Activated T-helper 17 cell treated with anti-CD3 and anti-CD28 coated beads, Interleukin-2, amount 50 U/mL, for 72 hours (primary cell): ENCODE measurements at places on chromosomes 1 and 21.

DNA sequence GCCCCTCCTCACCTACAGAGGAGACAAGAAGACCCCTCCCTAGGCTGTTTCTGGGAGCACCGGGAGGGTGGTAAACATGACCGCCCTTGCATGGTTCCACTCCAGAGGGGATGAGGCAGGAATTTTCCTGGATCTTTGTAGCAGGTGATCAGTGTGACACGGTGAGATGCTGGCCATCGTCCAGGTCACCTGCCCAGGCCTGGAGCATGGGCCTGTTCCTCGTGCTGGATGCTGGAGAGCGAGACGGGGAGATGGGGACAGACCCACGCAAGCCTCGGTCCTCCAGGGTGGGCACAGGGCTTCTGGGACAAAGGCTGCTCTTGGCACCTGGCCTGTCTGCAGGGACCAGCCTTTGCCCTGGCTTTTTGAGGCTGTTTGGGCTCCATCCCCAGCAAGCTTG, 46.2 kb downstream of the DMRTB1 start:
- H3K27ac ChIP-seq: no peak overlapping the region
- no peaks in the 10 kb centered on the region for H3K36me3 ChIP-seq
- ATAC-seq: no peak
- H3K4me3 ChIP-seq: no peak overlapping the region
- H3K4me1 ChIP-seq: no peaks in the 10 kb centered on the region

GRCh38 chr1:11749203-11749689, 12.7 kb upstream of the C1orf167 start:
- H3K4me1 ChIP-seq: no peaks in the 10 kb centered on the region
- no peaks in the 10 kb centered on the region for H3K27me3 ChIP-seq
- peak; percentile 50 for ATAC-seq
- no peak overlapping the region for H3K27ac ChIP-seq
- H3K4me3 ChIP-seq: no peak overlapping the region

DNA sequence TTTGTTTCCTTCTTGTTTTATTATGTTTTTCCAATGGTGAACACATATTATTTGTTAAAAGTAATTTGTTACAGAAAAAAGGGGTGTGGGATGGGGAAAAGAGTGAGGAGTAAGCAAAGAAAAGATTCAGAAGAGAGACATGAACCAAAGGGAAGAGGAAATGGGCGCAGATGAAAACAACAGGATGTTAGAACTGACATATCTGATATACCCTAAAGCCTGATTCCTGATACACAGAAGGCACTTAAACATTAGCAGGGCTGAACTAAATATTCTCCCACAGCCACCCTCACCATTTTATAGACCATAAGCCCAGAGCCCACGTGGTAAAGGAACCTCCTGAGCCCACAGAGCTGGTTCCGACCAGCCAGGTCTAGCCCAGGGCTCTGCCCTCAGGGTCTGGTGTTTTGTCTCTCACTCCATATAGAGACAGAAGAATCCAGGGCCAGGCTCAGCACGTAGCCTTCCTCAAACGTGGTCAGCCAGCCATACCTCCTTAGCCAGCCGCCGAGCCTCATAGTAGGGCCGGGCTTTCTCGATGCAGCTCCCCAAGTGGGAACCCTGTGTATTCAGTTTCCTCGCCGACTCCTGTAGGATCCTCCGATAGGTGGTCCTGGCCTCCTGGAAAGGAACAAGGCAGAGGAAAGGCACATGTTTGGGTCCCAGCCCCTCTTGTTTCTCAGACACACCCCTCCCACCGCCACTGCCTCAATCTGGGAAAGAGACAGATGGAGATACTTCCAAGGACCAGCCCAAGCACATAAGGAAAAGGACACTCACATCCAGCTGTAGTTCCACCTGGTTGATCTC, 9.5 kb downstream of the SH3BP5L start:
- H3K36me3 ChIP-seq: peaks cover 77% of the 10 kb centered on the region
- peak overlapping the region; percentile 72 for H3K27ac ChIP-seq
- ATAC-seq: no peak
- H3K27me3 ChIP-seq: no peaks in the 10 kb centered on the region
- no peak overlapping the region for H3K4me3 ChIP-seq

- H3K36me3 ChIP-seq: no peaks in the 10 kb centered on the region
- H3K4me1 ChIP-seq: no peaks in the 10 kb centered on the region
- no peaks in the 10 kb centered on the region for H3K27me3 ChIP-seq
Observed at GRCh38 chr1:8822373-8823294, 5.2 kb upstream of the RERE start.

DNA sequence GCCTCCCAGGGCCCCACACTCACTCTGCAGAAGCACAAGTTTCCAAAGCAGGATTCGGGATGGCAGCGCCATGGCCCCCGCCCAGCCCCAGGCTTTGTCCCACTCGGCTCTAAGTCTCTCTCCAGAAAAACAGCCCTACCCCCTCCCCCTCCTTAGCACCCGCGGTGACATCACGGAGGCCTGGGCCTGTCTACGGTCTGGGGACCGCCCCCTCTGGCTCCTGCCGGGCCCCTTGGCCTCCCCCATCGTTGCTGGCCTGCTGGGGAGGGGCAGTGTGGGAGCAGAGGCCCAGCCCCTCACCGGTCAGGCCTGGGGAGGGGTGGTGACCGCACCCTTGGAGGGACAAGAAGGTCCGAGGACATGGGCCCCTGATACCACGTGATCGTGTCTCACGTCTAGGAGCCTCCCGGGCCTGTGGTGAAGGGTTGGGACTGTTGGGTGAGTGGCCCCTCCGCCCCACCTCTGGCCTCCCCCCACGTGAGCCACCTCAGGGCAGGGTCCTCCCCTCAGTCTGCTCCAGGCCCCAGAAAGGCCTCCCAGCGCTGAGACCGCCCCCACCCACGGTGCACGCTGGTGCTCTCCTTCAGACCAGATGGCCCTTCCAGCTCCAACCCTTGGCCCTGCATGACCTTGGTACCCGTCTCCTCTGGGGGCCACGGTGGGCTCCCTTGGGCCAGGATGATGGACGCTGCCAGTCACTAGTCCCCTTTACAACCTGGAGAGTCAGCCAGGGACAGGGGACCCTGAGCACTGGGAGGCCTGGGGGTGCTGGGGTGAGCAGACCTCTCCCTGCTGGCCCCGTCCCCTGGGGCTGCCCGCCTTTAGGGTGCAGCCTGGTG, at the start of gene MXRA8:
Gene MXRA8 (minus strand): TSS at position 123 of the 839 bp plus-strand sequence. CDS start 51 bp downstream, at position 72.
- H3K4me3 ChIP-seq: peak within 1 kb of the TSS; percentile 12
- H3K4me1 ChIP-seq: peaks cover 6% of the 10 kb centered on the region
- H3K27ac ChIP-seq: no peak within 1 kb of the TSS
- ATAC-seq: peak; percentile 32

DNA sequence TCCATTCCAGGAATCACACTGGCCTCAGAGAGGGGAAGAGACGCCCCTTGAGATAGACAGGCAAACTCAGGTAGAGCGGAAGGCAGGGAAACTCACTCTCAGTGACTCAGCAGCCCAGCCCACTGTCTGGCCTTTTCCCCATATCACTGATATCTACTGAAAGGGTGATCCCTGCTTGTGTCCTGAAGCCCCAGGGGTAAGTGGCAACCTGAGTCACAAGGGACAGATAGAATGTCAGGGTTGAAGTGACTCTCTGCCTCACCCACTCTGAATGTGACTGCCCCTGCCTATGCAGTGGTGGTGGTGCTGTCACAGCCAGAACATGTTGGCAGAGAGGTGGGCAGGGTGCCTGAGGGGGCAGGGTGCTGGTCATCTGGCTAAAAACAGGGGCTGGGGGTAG, 157.5 kb upstream of the FGGY start:
- H3K4me1 ChIP-seq: peaks cover 9% of the 10 kb centered on the region
- H3K36me3 ChIP-seq: no peaks in the 10 kb centered on the region
- no peak overlapping the region for H3K27ac ChIP-seq

DNA sequence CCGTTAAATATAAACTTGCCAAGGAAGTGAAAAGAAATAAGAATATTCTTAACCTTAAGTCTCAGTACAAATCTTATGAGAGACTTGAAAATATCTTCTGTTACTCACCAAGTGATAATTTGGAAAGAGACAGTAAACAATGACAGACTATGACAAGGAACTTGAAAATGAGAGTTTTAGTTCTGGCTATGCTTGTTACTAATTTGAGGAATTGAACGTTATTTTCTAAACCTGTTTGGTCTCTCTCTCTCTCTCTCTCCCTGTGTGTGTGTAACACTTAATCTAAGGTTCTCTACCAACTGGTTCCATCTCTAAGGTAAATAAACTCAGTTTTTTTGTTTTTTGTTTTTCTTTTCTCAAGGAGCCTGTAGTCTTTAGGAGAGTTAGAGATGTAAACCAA, 161.8 kb downstream of the AMY1C start:
- H3K27ac ChIP-seq: no peak overlapping the region
- no peaks in the 10 kb centered on the region for H3K4me1 ChIP-seq
- H3K4me3 ChIP-seq: no peak overlapping the region
- H3K27me3 ChIP-seq: no peaks in the 10 kb centered on the region

DNA sequence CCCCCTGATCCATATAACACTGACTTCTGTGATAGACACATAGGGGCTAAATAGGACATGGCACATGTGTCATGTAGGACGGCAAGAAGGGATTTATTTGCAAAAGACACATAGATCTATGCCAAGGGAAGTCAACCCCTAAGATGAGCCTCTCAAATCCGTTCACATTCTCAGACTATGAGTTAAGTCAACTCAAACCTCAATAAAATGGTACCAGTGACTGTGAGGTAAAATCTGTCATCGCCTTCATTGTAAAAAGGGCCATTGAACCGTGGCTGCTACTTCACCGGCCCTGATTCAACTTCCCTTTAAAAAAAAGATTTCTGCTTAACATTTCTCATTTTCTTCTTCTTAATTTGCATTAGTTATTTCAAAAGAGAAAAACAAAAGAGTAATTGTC, 144.0 kb downstream of the ZNF281 start:
- no peak overlapping the region for H3K4me3 ChIP-seq
- no peak overlapping the region for H3K27ac ChIP-seq
- H3K4me1 ChIP-seq: no peaks in the 10 kb centered on the region
- no peak for ATAC-seq
- H3K36me3 ChIP-seq: no peaks in the 10 kb centered on the region
- peaks cover 9% of the 10 kb centered on the region for H3K27me3 ChIP-seq

DNA sequence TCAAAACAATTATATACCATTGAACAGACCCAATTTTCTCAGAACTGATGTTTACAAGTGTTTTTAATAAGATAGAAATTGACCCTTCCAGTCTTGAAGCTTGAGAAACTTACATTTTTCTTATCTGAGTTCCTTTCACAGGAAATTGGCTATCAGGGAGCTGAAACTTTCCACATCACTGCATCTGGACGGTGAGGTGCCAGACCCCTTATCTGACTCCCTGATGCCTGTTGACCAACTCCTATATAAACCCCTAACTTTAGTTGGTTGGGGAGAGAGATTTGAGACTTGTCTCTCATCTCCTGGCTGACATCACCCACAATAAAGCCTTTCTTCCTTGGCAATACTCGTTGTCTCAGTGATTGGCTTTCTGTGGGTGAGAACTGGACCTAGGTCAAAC, 31.4 kb downstream of the LACTBL1 start:
- no peak for ATAC-seq
- H3K4me3 ChIP-seq: no peak overlapping the region
- no peaks in the 10 kb centered on the region for H3K4me1 ChIP-seq
- peaks cover 9% of the 10 kb centered on the region for H3K27me3 ChIP-seq
- H3K27ac ChIP-seq: no peak overlapping the region

- no peak overlapping the region for H3K27ac ChIP-seq
- H3K4me3 ChIP-seq: no peak overlapping the region
- H3K4me1 ChIP-seq: no peaks in the 10 kb centered on the region
- no peak for ATAC-seq
- H3K27me3 ChIP-seq: peaks cover 30% of the 10 kb centered on the region
- no peaks in the 10 kb centered on the region for H3K36me3 ChIP-seq
Observed at GRCh38 chr1:212520299-212520698, 87.6 kb downstream of the NENF start.

DNA sequence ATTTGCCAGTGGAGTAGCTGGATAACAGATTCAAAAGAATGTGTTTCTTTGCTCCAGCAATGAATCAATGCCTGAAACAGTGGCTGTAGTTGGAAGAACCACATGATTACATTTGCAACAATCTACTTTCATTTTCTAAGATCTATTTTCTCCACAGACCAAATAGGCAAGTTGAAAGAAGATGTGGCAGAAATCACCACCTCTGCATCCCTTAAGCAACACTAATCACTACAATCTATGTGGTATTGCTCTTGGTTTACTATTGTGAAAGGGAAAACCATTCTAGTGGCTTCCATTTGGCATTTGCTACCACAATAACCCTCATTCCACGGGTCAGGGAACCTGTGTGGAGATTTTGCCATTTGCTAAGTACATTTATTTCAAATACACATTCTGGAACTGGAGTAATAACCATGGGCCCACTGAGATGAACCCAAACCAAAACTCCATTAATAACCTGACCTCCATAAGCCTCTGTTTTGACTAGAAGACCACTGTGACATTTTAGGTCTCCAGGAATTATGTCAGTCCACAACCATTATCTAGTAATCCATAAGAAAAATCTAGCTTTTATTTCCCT, 66.3 kb downstream of the C1orf185 start:
- no peaks in the 10 kb centered on the region for H3K27me3 ChIP-seq
- no peak overlapping the region for H3K4me3 ChIP-seq
- no peaks in the 10 kb centered on the region for H3K4me1 ChIP-seq
- H3K27ac ChIP-seq: no peak overlapping the region
